ENCODE measurements at places on chromosomes 13 and 19.
A peak's percentile ranks its signal among the peaks of the same experiment; 100 is the strongest.

DNA sequence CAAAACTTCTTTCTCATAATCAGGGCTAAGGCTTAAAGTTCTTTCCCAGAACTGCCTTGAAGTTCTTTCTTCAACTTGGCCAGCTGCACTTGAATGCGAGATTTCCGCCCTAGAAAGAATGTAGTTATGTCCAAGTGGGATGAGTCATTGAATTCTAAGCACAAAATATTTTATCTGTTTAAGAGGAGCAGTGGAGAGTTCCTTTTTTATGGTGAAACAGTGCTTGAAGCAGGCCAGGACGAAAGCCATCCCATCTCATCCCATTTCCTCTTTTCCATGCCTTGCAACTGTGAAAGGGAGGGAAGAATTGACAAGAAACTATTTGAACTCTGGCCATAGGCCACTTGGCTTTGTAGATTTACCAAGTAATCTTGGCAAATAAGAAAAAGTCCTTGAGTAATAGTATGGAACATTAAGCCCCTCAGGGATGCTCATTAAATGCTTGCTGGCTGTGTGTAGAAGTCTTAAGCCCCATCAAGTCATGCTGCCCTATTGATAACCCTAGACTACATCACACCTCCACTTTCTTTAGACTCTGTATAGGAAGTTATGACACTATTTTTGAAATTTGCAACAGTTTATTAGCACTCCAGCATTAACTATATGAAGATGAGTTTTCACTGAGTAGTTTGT is 174.5 kb downstream of the KCTD12 start:
- no peak for DNase-seq

DNA sequence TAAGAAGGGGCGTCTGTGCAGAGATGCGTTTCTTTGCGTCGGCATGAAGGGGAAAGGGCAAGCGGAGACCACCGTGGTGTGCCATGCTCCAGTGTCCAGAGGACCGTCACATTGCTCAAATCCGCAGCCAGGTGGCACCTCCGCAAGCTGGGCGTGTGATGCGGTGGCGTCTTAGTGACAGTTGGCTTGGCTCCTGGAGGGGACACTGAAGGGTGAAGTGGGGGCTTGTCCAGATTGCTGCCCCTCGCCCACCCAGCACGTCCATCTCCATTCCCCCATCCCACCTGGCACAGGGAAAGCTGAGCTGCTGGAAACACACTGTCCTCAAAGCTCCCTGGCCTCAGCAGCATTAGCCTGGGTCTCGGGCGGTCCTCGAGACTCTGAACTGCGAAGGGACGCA is 135.3 kb downstream of the SOX1 start:
- DNase-seq: no peak

DNA sequence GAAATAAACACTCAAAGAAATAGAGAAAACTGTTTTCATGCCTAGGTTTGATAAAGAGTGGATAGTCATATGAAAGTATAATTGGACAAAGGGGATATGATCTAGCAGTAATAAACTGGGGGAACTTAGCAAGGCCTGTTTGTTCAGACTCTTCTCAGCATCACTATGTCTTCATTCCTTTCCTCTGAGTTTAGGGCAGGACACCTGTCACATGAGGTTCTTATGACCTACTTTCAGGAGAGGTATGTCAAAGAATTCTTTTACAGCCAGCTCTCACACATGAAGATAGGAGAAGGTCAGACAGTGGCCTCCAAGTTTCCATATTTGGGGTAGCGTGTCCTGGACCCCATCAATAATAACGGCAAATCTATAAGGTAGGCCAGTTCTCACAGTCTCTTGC is 11.4 kb upstream of the RFXAP start:
- no peak for DNase-seq

DNA sequence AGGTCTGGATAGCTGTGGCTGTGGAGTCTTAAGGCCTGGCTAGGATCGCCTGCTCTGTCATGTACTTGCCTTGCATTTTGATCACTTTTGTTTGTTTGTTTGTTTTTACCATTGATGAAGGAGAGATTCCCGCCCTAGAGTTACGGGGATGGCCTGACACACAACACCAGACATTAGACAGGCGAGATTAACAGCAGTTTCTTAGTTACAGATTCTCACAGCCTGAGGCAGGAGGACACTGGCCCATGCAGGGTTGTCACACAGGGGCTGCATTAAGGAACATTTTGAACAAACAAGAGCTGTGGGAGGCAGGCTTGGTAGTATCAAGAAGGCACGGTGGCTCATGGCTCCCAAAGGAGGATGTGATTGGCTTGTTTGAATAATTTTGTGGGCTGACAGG is 291.8 kb downstream of the HS6ST3 start:
- DNase-seq: no peak

- DNase-seq: no peak
Measured at GRCh38 chr13:44768775-44769581, 192.8 kb upstream of the TSC22D1 start.

- peak; percentile 62 for DNase-seq
Measured at GRCh38 chr19:33430674-33431277, 57.3 kb downstream of the CEBPG start.

DNA sequence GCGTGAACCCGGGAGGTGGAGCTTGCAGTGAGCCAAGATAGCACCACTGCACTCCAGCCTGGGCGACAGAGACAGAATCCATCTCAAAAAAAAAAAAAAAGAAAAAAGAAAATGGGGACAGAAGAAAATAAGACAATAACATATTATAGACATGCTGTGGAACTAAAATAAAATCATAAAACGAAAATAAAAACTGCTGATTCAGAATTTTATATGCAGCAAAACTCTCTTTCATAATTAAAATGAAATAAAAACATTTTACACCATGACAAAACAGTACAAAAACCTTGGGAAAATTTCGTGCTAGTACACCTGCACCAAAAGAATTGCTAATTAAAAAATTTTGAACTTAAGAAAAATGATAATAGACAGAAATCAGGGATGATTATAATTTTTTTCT is 2245.1 kb downstream of the PCDH9 start:
- DNase-seq: no peak

- DNase-seq: no peak
Measured at GRCh38 chr13:82800391-82800790, 1081.9 kb downstream of the SLITRK1 start.

DNA sequence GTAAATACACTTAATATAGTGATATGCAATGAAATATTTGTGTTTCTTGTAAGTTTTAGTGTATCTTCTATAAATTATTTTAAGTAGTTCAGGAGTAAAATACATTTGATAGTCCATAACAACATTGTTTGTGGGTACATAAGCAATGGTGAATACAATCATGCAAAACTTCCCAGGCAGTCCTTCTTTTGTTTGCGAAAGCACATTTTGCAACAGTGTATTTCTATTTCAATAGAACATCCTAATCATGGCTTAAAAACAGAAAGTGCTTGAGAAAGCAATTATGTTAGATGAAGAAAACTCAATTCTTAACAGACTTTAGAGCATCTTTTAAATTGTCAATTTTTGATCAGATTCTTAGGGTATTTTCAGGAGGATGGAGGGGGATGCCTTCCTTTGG is 155.6 kb downstream of the POSTN start:
- DNase-seq: no peak

GRCh38 chr13:60392131-60392530 is 4.9 kb upstream of the TDRD3 start:
- no peak for DNase-seq

DNA sequence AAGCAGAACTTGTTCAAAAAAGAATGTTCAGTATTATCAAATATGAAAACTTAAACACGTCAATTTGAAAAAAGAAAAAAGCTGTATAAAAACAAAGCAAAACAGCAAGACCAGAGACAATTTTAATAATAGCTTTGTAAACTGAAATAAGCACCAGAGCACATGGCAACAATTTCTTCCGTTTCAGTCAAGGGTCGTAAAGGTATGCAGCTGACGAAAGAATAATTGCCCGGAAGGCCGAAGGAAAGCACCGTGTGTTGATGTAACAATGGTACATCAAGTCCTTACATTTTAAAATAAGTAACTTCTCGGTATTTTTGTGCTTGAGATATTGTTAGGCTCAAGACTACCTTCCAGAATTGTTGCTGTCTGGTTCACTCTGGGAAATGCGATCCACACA is 1.7 kb downstream of the PROSER1 start:
- DNase-seq: peak; percentile 18

DNA sequence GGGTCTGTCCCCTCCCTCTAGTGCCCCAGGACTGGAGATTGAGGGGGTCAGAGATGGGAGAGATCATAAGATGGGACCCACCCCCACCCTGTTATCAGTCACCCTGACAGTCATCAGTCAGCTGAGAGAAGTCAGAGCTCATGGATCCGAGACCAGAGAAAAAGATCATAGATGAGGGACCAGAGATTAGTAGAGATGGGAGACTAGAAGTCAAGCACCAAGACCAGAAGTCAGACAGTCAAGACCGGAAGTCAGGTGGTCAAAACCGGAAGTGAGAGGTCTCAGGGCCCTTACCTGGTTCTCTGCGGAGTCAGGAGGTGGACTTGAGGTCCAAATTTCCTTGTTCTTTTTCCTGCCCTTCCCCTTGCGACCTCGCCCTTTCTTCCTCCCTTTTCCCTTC is 7.0 kb downstream of the COL5A3 start:
- no peak for DNase-seq

DNA sequence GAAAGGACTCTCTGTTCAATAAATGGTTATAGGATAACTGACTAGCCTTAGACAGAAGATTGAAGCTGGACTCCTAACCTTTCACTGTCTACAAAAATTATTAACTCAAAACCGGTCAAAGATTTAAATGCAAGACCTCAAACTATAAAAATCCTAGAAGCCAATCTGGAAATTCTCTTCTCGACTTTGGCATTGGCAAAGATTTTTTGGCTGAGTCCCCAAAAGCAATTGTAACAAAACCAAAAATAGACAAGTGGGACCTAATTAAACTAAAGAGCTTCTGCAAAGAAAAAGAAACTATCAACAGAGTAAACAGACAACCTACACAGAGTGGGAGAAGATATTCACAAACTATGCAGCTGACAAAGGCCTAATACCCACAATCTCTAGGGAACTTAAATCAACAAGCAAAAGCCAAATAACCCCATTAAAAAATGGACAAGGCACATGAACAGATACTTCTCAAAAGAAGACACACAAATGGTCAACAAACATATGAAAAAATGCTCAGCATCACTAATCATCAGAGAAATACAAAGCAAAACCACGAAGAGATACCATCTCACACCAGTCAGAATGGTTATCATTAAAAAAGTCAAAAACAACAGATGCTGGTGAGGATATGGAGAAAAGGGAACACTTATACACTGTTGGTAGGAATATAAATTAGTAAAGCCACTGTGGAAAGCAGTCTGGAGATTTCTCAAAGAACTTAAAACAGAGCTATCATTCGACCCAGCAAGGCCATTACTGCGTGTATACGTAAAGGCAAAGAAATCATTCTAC is 266.3 kb downstream of the DNAJC15 start:
- no peak for DNase-seq

DNA sequence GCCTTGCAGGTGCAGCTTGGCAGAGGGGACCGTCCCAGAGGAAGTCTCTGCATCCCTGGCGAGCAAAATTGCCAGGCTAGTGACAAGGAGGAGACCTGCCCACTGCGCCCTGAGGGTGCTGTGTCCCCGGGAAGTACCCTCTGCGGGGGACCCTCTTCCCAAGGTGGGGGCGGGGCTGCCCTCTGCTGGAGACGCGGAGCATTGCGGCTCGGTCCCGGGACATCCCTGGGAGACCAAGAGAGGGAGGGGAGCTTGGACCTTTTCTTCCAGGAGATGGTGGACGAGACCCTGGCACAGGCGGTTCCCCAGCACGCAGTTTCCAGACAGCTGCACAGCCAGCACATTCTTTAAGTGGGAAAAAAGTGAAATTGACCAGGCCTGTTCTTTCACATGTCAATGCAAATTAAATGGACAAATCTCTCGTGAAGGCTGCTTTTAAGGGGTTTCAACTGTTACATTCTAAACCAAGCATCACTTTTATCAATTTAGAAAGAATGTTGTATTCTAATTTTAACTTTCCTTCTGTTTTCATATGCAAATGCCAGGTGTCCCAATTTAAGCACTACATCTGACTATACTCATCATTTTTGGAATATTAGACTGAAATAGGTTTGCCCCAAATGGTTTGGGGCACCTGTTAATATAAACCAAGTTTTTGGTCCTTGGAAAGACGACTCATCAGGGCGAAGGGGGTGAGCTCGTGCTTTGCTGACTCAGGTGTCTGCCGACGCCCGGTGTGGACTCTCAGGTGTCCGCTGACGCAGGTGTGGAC is 60.7 kb downstream of the MCF2L start:
- peak; percentile 39 for DNase-seq

GRCh38 chr13:106351251-106351650 is 184.2 kb downstream of the EFNB2 start:
- DNase-seq: no peak

- peak; percentile 46 for DNase-seq
Measured at GRCh38 chr13:94327318-94327717, 152.2 kb downstream of the DCT start.

GRCh38 chr19:8302357-8302691 is 5.8 kb downstream of the CD320 start:
- no peak for DNase-seq

GRCh38 chr13:74910415-74910814 is 571.6 kb downstream of the TBC1D4 start:
- DNase-seq: no peak

- no peak for DNase-seq
Measured at GRCh38 chr19:21593502-21593901, 88.1 kb downstream of the ZNF429 start.

DNA sequence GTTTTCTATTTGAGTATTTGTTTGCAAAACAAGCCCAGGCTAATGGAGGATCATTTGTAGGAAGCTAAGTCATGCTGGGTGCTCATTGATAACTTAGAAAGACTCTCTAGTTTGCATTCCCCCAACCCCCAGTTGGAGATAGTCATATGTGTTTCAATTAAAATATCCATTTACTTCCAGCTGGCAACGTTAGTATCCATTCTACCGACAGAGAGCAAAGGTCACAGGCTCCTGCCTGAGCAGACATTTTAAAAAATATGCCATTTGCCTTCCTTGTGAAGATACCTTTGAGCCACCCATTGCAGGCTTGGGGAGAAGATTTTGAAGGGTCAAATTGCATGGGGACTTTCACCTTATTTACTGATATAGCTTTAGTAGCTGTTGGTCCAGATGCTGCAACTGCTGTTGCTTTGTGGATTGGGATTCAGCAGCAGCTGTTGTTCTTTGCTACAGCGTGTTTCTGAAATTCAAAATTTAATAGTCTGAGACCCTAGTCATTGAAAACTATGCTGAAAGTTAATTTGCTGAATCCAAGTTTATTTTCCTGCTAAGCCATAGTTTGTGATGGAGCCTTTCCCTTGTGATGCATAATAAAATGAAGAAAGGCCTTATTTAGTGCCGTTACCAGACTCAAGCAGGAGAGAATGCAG is 335.1 kb downstream of the GPC6 start:
- no peak for DNase-seq

DNA sequence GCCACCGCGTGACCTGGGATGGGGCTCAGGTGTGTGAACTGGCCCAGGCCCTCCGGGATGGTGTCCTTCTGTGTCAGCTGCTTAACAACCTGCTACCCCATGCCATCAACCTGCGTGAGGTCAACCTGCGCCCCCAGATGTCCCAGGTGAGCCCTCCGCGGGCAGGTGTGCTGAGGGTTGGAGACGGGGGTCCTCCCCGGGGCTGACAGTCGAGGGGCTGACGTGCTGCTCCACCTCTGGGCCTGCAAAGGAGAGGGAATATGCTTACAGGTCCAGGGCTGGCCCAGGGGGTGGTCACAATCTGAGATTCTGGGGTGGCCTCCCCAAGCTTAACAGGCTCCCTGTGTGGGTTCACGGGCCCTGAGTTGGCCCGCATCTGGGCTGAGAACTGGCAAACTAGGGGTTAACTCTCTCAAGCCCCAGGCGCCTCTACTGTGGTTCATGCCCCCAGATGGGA is 386 bp downstream of the VAV1 start:
- no peak for DNase-seq

Measured in CD4-positive, alpha-beta T cell treated with Interleukin-17A for 1 hour (primary cell).